ENCODE measurements at places on chromosomes 5 and 9. TPM values are rescaled to one million over a fixed set of nuclear protein-coding genes. Genes with fewer than 3 reads are reported as not detected.

The ANKRD18A gene
- not detected for total RNA-seq

The HTR4 gene
- not detected for total RNA-seq

The TMEM8B gene
- 2.3 TPM for total RNA-seq

The PCDHGB7 gene
- total RNA-seq = 23.6 TPM

The MEIKIN gene
- total RNA-seq = not detected

The PRPF4 gene
- 25.1 TPM for total RNA-seq

The ANXA2R gene
- 1.4 TPM for total RNA-seq

The S1PR3 gene
- 89.6 TPM for total RNA-seq

The ZMYND19 gene
- total RNA-seq = 19.4 TPM

The ALDH7A1 gene
- total RNA-seq = 24.4 TPM

The C5orf46 gene
- not detected for total RNA-seq

The RPP25L gene
- total RNA-seq = 30.1 TPM

The PRRX2 gene
- total RNA-seq = 31.1 TPM

The CMYA5 gene
- 0.26 TPM for total RNA-seq

The AIF1L gene
- 0.08 TPM for total RNA-seq

The CDX1 gene
- total RNA-seq = not detected

The ZDHHC11B gene
- not detected for total RNA-seq

The SCGB3A2 gene
- total RNA-seq = not detected

The MAMDC2 gene
- total RNA-seq = 2.6 TPM

The GLDC gene
- total RNA-seq = 2.2 TPM

All from epithelial cell of alveolus of lung (primary cell).